ENCODE measurements at places on chromosomes 5 and 9.

- DNase-seq, result no peak
Observed at GRCh38 chr9:95425910-95426551, 90.7 kb downstream of the PTCH1 start.

DNA sequence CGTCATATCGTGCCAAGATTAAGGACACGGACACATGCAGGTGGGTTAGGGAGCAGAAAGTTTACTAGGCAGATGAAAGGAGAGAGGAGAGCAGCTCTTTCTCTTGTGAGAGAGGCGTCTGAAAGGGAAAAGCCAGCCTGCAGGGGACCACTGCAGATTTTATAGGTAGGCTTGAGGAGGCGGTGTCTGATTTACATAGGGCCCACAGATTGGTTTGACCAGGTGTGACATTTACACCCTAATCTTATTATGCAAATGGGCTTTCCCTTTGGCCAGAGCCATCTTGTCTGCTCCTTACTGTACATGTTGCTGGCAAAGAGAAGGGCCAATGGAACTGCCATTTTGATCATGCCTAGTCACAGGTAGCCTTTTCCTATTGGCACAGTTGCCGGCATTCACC, 137.2 kb upstream of the TAF11L2 start:
- no peak for DNase-seq

GRCh38 chr5:55569513-55569865, 34.7 kb upstream of the PLPP1 start:
- DNase-seq, result no peak

- no peak for DNase-seq
Observed at GRCh38 chr5:10481241-10481935, 39.7 kb downstream of the ROPN1L start.

GRCh38 chr5:180090769-180091546, 19.4 kb upstream of the RNF130 start:
- no peak for DNase-seq

DNA sequence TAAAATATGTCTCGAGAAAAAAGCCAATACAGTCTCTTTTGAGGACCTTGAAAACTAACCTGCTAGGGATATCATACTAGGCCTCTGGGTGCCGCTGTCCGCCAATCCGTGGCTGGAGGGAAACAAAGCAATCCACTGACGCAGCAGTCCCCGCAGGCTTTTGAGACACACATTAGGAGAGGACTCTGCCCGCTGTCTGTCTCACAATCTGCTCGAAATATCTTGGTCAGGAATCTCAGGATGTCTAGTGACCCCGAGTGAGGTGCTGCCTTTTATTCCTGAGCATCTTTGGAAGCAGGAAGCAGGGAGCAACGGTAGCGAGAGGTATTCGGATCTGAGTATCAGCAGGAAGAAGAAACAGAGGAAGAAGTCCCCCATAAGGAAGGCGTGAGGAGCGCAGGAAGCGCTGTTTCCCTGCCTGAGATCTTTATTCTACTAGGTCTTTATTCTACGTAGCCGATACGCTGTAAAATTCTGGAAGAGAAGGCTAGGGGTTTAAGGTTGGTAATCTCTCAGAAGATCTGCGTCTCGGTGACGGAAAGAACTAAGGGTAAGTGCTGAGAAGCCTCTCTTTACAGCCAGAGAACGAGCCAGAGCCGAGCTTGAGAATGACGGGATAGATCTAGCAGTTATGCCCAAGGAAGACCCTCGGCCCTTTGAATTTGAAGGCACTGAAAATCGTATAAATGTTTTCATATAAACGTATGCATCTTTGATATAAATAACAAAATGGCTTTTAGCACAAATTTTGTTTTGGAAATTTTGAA, 4.0 kb upstream of the PCDHGA1 start:
- peak; percentile 76 for DNase-seq

- no peak for DNase-seq
Observed at GRCh38 chr5:146490089-146490843, 25.7 kb downstream of the GPR151 start.

DNA sequence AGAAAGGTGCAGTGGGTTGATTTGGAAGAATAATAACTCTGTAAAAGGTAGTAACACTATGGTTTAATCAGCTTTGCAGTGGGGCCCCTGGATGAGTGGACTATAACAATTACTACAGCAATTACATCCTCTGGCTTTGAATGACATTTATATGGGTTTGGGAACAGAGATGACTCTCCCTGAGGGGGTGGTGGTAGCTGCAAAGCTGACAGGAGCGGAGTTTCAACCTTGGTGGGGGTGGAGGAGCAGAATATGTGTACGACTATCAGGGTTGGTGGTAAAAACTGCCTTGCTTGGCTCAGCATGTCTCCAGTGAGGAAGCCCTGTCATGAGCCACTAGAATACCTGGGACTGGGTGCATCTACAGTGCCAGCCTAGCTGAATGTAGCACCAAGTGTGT, 28.3 kb upstream of the NR3C1 start:
- no peak for DNase-seq

- no peak for DNase-seq
Observed at GRCh38 chr9:29717631-29718030, 2144.3 kb upstream of the C9orf72 start.

DNA sequence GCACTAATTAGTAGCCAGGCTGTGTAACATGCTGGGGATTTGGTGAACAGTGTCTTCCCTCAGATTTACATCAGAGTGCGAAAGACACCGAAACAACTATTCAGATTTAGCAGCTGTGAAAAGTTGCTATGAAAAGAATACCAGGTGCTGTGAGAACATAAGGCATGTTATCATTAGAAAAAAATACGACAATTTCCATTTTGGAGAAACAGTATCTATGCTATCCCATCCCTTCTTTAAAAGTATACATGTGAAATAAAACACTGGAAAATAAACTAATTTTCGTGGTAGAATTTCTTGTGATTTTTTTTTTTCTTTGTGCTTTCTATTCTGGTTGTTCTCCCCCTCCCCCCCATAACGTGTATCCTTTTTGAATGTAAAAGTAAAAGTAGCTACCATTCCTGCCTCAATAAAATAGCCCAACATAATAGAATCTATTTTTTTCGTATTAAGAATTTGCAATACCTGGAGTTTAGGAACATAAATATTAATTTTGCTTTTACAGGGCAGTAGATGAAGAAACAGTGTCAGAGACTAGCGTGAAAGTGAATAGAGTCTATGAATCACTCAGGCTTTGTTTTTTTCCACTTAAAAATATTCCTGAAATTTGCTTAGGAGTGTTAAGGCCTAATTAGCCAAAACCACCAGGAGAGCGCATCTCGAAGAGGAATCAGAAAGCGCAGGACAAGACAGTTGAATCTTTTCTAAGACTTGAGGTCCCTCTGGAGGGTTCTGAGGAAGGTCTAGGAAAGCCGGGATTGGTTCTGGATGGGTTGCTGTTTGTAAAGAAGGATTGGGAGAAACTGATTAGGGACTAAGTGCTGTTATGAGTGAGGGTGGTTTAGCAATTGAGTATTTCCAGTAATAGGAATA, 813 bp upstream of the SLU7 start:
- no peak for DNase-seq

- DNase-seq, result no peak
Observed at GRCh38 chr5:1889321-1890065, 6.8 kb upstream of the IRX4 start.

- no peak for DNase-seq
Observed at GRCh38 chr9:109286981-109287380, 33.9 kb downstream of the EPB41L4B start.

DNA sequence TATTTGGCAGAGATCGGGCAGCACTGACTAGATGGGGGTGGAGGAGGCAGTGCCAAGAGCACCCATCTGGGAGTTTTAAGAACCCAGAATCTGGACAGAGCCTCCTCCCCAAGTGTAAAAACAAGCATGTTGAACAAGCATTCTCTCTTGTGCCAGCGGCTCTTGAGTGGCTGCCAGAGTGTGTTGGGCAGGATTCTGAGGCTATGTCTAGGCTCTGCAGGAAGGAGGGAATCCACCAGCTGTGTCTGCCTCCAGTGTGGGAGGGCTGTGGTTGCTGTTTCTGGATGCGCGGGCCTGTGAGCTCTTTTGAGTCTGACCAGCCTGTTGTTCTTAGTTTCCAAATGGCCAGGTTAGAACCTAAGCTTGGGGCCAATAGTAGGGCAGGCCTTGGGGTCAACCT, 39.8 kb downstream of the HMCN2 start:
- DNase-seq, result peak; percentile 88

DNA sequence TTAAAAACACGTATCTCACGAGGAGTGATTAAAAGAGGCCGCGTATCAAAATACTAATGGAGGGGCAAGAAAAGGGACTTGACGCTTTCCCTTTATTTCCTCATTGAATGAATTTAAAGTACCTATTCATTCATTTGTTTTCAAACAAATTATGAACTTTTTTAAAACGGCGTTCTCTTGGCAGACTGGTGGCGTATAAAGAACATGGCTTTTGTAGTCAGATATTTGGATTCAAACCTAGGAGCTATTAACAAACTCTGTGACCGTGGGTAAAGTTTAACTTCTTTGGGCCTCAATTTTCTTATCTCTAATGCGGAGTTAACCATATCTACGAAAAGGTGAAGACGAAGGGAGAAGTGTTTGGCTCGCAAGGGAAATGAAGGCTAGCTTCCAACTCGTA, 876 bp downstream of the CAAP1 start:
- DNase-seq, result no peak
